ENCODE measurements at places on chromosomes 12 and 14.

DNA sequence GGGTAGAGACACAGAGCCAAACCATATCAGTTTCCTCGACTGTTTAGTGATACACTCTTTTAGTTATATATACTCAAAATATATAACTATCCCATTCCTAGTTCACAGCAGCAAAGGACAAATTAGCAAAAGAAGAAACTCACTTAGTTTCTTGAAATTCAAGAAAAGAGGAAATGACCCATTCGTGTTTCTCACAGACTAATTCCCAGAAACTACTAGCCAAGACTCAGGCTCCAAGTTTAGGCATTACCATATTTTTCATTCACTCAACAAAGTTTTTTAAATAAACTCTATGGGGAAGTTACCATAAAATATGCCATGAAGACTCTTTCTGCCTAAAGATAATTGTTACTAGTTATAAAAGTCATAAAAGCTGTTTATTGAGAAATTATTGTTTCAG lies 152.3 kb upstream of the DAAM1 start:
- no peaks in the 10 kb centered on the region for H3K4me1 ChIP-seq
- H3K4me3 ChIP-seq = no peak overlapping the region
- DNase-seq = no peak
- no peak overlapping the region for H3K27ac ChIP-seq
- H3K27me3 ChIP-seq = no peaks in the 10 kb centered on the region

GRCh38 chr12:57272337-57273151 lies 21.6 kb upstream of the STAC3 start:
- no peaks in the 10 kb centered on the region for H3K36me3 ChIP-seq
- no peak for DNase-seq
- no peaks in the 10 kb centered on the region for H3K4me1 ChIP-seq

- no peak for DNase-seq
- no peak overlapping the region for H3K4me3 ChIP-seq
- no peaks in the 10 kb centered on the region for H3K27me3 ChIP-seq
- no peak overlapping the region for H3K27ac ChIP-seq
- no peaks in the 10 kb centered on the region for H3K4me1 ChIP-seq
Observed at GRCh38 chr14:27386391-27386790, 788.6 kb upstream of the NOVA1 start.

- no peaks in the 10 kb centered on the region for H3K27me3 ChIP-seq
- H3K4me1 ChIP-seq = no peaks in the 10 kb centered on the region
Observed at GRCh38 chr14:35051796-35052195, 5.7 kb downstream of the FAM177A1 start.

GRCh38 chr14:66017927-66018326 lies 468.2 kb upstream of the CCDC196 start:
- H3K4me3 ChIP-seq = no peak overlapping the region
- no peaks in the 10 kb centered on the region for H3K36me3 ChIP-seq
- no peaks in the 10 kb centered on the region for H3K4me1 ChIP-seq
- no peak overlapping the region for H3K27ac ChIP-seq

Measured in breast epithelium (tissue), 4 donors.